Kasumi-1 (cell line): ENCODE measurements at places on chromosomes 7 and 10.

DNA sequence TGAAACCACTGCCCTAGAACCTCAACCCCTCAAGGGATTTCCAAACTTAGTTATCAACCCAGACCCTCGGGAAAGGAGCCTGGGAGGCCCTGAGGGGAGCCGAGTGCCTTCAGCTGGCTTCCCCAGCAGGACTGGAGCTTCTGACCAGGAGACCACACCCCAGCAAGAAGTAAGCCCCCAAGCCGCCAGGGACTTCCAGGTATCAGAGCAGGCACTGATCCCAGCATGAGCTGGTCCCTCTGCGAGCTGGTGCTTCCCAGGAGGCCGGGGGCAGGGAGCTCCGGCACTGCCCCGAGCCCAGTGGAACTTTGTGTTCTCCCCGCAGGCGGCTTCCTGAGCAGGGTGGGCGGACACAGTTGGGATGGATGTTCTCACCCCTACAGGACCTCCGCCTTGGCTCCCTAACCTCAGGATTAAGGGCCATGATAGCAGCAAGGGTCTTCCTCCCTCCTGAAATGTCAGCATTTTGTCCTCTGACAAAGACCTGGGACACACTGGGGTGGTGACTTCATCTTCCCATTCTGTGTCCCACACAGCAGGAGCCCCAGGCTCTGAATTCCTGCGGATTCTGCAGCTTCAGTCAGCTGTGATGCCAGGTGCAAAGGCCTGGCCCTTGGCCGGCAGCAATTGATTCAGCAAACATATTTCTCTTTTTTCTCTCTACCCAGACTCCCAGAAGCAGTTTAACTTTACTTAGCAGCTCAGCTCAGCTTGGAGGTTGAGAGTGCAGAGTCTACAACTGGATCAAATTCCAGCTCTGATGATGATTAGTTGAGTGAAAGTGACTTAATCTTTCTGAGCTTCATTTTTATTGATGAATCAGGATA, 11.6 kb downstream of the ATP6V0E2 start:
- no peak for DNase-seq

- no peak for DNase-seq
These were observed 26.6 kb downstream of the DIP2C start for GRCh38 chr10:662686-663465.

DNA sequence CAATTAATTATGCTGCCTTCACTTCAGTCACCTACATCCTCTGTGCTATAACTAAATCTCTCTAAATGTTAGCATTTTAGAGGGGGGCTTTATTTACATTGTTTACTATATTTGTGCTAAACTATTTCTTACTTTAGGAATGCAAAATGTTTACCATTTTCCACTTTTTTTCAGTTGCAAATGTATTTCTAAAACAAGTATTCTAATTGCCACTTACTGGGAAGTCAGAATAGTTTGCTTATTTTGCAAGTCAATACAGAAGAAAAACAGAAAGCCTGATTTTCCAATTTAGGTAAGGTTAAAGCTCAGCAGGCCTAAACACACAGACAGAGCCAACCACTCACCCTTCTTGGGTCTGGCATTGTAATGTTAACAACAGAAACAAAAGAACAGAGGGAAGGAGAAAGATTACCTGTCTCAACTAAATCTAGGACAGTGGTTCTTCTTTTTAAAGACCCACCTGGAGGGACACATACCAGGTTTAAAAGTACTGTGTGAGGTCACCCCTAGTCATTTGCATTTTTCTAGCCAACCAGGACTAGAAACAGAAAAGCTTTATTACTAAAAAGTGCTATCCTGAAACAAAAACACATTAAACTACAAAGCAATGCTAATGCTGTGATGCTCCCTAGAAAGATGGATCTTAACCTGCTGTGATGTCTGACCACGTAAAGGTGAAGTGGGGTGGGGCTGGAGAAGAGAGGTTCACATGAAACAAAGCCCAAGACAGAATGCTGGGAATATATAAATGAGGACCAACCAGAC, 178.2 kb downstream of the SLC25A13 start:
- no peak for DNase-seq

DNA sequence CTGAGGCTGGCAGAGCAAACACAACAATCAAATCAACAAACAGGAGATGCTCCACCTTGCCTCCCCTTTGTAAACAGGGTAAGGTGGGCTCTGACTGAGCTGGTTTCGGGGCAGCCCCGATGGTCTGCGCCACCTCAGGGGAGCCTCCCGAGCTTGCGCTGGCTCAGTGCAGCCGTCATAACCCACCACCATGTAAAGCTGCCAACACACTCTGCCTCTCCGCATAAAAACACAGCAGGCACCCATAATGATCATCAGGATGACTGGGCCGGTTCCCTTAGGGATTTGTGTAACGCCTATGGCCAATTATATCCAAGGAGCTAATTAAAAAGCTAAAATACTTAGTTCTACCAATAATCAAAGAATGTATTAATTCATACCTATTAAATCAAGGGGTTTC, 124.5 kb downstream of the PRPF18 start:
- no peak for DNase-seq

DNA sequence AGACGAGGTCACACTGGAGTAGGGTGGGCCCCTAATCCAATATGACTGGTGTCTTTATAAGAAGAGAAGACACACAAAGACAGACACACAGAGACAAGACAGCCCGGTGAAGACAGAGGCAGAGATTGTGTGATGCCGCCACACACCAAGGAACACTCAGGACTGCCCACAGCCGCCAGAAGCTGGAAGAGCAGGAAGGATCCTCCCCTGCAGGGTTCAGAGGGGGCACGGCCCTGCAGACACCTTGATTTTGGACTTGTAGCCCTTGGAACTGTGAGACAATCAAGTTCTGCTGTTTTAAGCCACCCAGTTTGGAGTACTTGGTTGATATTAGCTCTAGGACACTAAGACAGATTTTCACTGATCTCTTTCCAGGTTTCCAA, 72.1 kb upstream of the NANOS1 start:
- DNase-seq = no peak

DNA sequence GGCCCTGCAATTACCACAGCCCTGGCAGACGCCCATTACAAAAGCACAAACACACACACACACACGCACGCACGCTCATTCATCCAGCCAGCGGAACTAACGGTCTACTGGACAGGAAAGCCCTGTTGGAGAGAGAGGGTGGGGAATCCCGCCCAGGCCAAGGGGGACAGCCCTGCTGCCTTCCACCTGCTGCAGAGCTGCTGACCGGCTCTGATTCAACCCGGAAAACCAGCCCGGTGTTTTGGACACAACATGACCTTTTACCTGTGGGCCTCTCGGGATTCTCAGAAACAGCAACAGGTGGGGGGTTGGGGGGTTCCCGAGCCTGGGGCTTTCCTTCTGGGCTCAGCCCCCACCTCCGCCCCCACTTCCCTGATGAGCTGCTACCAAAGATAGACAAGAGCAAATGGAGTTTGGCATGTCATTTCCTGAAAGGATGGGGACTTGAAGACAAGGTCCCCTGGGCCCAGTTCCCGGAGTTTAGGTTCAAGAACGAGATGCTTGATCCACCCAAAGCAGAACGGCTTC, 18.5 kb upstream of the SERPINE1 start:
- DNase-seq = no peak

GRCh38 chr7:18400275-18400674, 95.3 kb upstream of the HDAC9 start:
- DNase-seq = no peak

DNA sequence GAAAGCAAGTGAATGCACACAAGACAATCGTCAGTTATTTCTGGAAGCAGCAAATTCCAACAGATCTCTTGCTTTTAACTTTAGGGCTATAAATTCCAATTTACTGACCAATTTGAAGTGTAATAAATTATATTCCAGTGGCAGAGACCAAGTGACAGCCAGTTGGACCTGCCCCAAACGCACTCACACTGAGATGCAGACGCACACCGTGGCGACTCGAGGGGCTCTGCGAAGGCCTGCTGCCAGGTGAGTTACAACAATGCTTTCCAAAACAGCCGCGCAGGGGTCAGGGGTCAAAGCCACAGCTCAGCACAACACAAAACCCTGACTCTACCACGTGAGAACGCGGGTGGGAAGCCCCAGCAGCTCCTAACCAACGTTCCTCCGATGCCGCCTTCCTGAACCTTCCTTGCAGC, 97.4 kb downstream of the ZRANB1 start:
- no peak for DNase-seq

- DNase-seq = no peak
These were observed 310.1 kb downstream of the MDFIC start for GRCh38 chr7:115232041-115232440.

- no peak for DNase-seq
These were observed at the start of gene CHN2 for GRCh38 chr7:29194594-29195427. Gene CHN2, plus strand, starts transcription at chr7:29194775.

DNA sequence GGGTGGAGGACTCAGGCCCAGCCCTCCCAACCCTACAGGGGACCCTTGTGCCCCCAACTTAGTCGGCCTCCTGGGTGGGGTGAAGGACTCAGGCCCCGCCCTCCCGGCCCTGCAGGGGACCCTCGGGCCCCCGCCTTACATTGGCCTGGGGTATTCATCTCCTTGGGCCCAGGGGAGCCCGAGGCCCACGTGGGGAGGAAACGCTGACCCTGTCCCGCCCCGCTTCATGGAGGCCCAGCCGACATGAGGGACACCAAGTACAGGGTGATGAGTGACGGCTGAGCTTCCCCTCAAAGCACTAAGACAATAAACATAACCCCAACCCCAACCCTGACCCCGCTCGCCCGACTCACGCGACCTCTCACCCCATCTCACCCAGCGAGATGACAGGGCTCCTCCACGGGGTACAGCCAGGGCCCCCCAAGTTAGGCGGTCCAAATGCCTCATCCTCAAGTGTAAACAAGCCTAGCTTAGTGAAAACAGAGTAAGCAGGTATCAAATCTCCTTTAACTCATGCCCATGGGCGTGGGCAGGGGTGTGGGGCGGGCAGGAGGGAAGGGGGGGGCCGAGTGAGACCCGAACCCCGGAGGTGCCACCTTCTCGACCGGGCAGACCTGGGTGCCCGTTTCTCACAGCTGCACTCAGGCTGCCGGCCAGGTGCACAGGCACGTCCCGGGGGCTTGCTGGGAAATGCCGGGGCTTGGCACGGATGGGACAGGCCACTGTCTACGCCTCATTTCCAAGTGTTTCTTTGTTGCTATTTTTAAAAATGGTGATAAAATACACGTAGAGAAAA, 8.2 kb downstream of the CYP2W1 start:
- no peak for DNase-seq

GRCh38 chr7:138885383-138886147, 87.6 kb upstream of the ATP6V0A4 start:
- no peak for DNase-seq

GRCh38 chr10:77548157-77548556, 89.5 kb downstream of the KCNMA1 start:
- no peak for DNase-seq

DNA sequence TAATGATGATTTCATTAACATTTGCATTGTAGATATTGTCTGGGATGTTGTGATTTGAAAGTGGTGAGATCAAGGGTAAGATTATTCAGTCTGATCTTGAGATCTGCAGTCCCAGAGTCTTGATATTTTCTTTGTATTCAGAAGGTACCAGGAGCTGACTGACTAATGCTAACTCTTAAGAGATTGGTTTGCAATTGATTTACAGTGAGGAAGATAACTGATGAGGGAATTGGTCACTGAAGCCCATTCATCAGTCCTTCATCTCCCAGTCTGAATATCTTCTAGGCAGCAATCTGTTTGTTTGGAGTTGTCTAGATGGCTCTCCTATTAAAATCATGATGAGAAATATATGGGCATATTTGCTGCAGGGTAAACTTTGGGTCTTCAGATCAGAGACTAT, 473.7 kb downstream of the ARL4A start:
- DNase-seq = no peak

DNA sequence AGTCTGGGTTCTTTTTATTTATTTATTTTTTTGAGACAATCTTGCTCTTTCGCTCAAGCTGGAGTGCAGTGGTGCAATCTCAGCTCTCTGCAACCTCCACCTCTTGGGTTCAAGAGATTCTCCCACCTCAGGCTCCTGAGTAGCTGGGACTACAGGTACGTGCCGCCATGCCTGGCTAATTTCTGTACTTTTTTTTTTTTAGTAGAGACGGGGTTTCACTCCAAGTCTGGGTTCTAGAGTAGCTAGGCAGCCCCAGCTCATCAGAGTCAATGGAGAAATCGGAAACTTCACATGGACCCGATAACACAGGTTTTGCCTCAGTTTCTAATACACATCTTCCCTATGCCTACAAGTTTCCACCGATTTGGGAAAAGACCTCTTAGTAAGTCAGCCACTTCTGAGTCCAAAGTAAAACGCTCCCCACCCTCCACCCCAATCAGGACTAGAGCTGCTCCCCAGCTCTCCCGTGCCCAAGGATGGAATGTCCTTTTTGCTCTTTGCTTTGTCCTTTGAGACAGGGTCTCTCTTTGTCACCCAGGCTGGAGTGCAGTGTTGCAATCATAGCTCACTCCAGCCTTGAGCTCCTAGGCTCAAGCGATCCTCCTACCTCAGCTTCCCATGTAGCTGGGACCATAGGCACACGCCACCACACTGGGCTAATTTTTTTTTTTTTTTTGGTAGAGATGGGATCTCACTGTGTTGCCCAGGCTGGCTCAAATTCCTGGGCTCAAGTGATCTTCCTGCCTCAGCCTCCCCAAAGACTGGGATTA, 3.8 kb upstream of the SERPINE1 start:
- DNase-seq = no peak

DNA sequence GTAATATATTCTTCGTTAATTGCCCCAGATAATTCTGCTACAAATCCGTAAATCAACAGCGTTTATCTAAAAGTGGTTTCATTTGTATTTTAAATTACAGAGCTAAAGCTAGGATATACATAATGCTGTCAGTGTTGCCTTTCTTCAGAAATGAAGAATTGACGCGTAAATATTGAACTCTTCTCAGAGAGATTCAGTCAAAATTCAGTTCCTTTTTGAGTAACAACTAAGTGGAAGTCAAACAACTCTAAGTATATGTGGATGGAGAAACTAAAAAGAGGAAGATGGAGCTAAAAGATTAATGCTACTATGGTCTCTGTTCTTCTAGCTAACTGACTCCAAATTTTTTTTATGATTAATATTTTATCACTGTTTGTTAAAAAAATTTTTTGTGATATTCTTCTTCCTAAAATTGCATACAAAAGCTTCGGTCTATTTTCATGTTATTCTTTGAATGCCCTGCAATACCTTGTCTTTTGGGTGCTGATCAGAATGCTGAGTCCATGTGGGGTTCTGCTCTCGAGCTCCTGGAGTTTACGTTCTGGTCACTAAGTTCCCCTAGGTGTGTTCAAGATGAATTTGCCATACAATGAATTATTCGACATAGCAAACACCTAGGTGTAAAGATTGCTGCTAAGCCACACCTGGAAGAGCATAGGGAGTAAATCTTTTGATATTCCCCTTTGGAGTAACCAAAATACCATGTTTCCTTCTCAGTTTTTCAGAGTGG, 20.7 kb downstream of the MDFIC start:
- peak; percentile 40 for DNase-seq

GRCh38 chr10:63477927-63478326, 12.2 kb upstream of the JMJD1C start:
- no peak for DNase-seq

DNA sequence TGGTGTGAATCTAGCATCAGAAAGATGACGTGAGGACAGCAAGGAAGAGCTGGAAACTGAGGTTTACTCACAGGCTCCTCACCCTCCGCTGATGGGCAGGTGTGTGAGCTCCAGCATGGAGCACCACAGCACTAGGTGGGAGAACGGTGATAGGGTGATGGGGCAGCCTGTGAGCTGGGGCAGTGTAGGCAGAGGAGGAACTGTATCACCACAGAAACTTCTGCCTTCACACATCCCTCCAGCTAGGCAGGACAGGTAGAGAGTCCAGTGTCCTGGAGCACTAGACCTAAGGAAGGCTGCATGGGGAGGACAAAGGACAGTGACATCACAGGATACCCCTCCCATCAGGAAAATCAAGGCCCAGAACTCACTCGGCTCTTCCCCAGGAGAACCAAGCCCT, 241.8 kb upstream of the PRSS58 start:
- no peak for DNase-seq

GRCh38 chr10:88092973-88093372, 229.5 kb downstream of the PTEN start:
- DNase-seq = no peak
